ENCODE measurements at places on chromosomes 3 and 15.

- no peak for DNase-seq
Observed at GRCh38 chr3:52144796-52145735, 9.2 kb downstream of the POC1A start.

DNA sequence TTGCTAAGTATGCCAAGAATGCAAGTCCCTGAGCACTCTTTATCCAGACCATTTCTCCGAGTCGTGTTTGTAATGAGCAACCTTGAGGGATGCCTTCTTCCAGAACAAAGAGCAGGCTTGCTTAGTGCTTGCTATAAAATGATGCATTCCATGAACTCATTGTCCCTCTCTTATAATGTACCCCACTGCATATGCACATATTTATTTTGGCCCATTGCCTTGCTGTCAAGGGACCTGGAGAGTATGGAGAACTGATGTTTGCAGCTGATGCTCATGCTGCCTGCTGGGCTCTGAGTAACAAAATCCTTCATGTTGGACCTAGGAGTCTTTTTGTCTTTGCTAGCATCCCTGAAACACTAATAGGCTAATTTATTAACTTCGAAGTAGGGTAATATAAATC is 97.8 kb upstream of the AADACL2 start:
- DNase-seq: no peak

- DNase-seq: no peak
Observed at GRCh38 chr3:193680220-193680619, 87.2 kb downstream of the OPA1 start.

DNA sequence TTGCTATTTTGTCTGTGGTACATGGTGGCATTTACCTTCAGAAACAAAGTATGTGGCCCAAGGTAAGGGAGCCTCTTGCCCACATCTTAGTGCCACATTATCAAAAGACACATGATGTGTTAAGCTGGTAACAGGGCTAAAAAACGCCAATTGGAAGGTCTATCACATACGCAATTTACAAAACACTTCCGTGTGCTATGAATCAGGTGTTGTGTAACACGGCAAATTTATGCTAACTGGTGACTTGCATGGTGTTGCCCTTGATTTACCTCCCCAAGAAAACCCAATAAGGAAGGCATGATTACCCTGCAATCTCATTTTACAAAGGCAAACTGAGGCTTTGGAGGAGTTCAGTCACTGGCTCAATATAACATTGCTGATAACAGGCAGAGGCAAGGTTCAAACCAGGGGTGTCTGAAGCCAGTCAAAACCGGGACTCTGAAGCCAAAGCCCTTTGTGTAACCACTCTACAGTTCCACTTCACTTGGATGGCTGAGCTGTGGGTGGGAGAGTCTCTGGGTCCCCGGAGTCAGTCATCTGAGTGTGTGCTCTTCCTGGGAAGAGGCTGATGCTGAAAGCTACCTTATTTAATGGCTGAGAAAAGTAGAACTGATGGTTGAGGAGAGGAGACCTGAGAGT is 103.9 kb upstream of the BCL6 start:
- DNase-seq: no peak

DNA sequence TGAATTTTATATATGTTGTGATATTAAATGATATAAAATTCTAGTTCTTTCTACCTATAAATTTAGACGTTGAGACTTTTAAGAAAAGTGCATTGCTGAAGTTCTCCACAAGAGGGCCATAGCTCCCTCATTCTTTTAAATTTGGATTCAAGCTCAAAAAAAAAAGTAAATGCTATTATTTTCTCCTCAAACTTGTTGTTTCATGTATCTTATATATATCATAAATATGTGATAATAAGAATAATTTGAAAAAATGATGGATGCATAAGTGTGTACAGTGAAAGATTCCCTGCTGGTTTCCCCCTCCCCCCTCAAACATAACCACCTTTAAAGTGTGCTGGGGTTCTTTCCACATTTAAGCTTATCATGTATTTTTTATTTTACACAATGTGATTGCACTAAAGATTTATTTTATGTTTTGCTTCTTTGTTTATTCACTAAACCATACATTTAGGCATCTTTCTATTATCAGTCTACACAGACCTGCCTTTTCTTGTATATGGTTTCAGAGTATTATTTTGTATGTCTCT is 769.4 kb upstream of the GOLIM4 start:
- no peak for DNase-seq

DNA sequence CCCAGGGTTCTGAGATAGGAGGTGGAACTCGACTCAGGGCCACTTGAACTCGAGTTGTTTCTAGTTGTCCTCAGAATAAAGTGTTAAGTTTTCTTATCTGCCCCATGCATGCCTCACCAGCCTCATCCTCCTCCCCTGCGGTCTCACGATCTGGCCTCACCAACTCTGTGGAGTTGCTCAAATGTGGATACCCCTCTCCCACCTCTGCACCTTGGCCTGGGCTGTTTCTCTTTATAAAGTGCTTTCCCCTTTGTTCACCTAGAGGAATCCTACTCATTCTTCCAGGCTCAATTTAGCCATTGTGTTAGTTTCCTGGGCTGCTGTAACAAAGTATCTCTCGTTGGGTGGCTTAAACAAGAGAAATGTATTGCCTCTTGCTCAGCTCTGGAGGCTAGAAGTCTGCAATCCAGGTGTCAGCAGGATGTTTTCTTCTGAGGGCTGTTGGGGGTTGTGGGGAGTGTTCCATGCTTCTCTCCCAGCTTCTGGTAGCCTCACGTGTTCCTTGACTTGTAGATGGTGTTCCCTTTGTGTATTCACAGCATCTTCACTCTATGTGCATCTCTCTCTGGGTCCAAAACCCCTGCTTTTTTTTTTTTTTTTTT is 100.7 kb downstream of the MEX3B start:
- no peak for DNase-seq

GRCh38 chr15:60734851-60735250 is 255.9 kb upstream of the ICE2 start:
- no peak for DNase-seq

DNA sequence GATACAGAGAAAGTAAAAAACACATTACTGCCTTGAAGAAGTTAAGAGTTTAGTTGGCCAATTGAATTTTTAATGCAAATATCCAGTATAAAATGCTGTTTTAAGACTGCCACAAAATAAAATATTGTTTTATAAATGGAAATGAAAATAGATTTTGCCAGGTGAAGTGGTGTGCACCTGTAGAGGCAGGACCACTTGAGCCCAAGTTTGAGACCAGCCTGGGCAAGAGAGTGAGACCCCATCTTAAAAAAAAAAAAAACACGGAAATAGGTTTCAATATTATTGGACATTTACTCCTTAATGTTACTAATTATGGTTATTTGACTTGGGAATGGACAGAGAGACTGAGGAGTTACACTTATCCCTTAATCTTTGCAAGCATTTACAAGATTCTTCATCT is 1.9 kb downstream of the PIGB start:
- DNase-seq: no peak

- DNase-seq: no peak
Observed at GRCh38 chr15:80588801-80589200, 106.3 kb upstream of the ABHD17C start.

GRCh38 chr15:43105077-43105736 is 631 bp downstream of the UBR1 start:
- no peak for DNase-seq

- DNase-seq: no peak
Observed at GRCh38 chr3:34969513-34969912, 669.8 kb upstream of the ARPP21 start.

GRCh38 chr3:53250453-53250852 is 5.4 kb downstream of the TKT start:
- DNase-seq: no peak

DNA sequence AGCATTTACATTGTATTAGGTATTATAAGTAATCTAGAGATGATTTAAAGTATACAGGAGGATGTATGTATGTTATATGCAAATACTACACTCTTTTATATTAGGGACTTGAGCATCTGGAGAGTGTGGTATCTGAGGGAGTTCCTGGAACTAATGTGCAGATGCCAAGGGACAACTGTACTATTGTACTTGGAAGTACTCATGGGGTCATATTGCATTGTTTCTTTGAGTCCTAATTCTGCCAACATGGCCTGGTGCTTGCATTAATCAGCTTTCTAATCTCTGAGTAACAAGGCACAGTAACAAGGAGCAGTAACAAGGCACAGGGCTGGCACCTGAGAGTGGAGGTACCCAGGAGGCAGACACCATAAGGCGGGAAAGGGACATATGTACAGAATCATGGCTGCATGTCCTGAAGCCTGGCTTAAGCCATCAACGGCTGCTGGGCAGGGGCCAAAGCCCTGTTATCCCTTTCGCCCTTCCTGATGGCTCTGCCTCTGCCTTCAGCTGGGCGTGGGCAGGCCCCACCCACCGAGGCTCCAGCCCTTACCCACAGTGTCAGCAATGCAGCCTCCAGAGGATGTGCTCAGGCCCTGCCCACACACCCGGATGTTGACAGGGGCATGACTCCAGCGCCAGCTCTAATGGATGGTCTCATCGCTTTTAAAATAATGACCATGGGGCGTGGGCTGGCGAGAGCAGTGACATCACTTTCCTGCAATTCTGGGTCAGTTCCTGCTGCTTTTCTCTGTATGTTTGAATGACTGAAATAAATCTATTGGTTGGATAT is 22.9 kb downstream of the CEMIP start:
- no peak for DNase-seq

DNA sequence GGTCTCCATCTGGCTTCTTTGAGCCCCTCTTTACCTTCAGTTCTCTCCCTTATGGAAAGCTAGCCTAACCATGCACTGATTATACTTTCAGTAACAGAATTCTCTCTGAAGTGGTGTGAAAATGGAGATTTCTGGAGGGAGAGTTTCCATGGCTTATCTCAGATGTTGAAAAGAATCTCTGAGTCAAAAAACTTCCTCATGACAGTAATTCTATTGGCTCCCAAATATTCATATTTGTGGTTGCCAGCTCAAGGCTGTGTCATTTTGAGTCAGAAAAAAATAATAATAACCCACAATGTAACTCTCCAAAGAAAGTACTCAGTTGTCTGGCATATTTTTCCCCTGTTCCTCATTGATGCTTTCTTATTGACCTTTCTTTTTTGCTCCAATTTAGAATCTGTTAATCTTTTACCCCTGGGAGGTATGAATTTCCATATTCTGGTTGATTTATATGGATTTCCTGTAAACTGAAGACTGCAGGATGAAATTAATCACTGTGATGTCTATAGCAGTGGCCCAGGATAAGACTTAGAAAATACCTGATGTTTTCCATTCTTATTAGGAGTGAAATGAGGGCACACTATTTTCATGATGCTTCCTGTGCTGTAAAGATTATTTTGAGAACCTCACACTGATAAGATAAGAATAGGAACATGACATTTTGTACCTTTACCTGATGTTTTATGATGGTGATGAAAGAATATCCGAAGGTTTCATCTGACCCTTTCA is 149.5 kb upstream of the EPHA3 start:
- no peak for DNase-seq

DNA sequence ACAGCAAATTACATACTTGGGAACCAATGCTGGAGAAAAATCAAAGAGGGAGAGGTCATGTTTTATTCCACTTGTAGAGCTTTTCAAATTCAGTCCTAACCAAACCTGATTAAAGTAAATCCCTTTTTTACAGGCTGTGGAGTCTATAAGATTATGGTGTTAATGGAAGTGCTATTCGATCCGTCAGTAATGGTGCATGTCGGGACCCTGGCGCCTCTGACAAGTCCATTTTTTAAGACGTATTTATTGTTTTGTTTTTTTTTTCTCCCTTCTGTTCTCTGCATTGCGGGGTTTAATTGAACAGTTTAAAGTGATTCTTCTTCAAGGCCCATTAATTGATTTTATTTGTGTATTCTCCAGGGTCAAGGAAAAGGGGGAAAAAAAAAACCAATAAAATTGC is 725.9 kb downstream of the TUSC7 start:
- DNase-seq: no peak

DNA sequence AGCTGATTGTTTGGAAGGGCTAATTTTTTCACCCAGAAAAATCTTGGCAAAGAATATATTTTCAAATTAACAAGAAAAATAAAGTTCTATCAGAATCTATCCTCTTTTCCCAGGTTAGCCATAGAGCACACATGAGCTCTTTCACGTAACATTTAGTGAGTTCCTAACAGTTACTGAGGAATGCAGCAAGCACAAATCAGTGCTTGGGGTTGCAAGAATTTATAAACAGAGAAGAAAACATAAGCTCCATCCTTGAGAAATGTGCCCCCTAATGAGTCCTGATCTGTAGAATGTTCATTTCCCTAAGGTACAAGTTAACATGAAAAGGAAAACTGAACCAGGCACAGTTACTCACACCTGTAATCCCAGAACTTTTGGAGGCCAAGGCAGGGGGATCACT is 13.9 kb downstream of the EOGT start:
- no peak for DNase-seq

DNA sequence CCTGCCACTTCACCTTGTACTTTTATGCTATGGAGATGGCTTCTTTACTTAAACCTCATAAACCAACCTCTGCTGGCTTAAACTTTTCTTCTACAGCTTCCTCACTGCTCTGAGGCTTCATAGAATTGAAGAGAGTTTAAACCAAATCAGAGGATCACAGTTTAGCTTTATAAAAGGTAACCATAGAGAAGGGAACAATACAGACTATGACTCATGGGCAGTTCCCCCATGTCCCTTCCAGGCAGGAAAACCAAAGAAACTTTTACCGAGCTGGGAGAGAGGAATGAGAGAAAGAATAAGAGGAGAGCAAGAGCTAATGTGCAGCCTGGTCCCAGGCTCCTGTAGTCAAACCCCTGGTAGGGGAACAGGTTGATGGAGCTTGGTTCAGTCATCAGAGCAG is 53.9 kb upstream of the NEDD4 start:
- DNase-seq: no peak

GRCh38 chr15:40310001-40310959 is 2.5 kb upstream of the PLCB2 start:
- DNase-seq: peak; percentile 70

DNA sequence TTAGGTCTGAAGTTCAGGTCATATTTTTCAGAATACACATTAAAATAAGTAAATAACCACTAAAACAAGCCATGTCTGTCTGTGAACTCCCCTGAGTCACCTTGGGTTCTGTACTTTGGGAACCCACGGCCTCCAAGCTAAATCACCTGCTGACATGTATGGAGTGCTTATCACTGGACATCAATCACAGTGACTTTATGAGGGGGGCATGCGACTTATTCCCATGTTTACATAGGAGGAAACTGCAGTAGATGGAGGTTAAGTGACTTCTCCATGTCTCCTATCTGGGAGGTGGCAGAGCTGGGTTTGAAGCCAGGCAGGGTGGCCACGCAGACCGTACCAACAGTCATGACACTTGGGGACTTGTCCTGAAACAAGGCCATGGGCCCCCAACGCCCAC is 8.1 kb downstream of the ITIH4 start:
- no peak for DNase-seq

GRCh38 chr3:49422379-49423248 is at the start of gene AMT:
Gene AMT, minus strand, starts transcription at chr3:49422473. Its CDS starts 23 bp downstream, at chr3:49422450.
- peak; percentile 82 for DNase-seq

- no peak for DNase-seq
Observed at GRCh38 chr15:98150084-98150483, 189.6 kb downstream of the ARRDC4 start.

DNA sequence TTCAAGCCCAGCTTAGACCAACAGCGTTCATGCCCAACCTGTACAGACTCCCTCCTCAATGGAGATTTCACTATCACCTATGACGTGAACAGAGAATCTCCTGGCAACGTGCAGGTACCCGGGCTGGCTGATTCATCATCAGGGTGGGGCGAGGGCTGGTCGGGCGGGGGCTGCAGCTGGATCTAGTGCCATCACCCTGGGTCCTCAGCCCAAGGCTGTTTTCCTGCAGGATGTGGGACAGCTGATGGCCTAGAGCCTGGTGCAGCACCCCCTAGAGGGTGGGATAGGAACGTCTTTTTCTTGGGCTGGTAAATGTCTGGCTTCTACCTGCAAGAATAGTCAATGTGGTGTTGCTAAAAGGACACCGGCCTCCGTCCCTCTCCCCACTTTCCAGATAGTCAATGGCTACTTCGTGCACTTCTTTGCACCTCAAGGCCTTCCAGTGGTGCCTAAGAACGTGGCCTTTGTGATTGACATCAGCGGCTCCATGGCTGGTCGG is 4.4 kb downstream of the ITIH3 start:
- no peak for DNase-seq

Data from kidney (tissue), 22 donors.